ENCODE measurements at places on chromosomes 16 and 17. TPM values are rescaled to one million over a fixed set of nuclear protein-coding genes. Genes with fewer than 3 reads are reported as not detected.

CFAP52 gene
- not detected for total RNA-seq

PRSS33 gene
- total RNA-seq: not detected

RND2 gene
- total RNA-seq: 10.7 TPM

SCNN1B gene
- total RNA-seq: 10.7 TPM

MT3 gene
- total RNA-seq: not detected

MIEF2 gene
- total RNA-seq: 25.7 TPM

EIF3C gene
- total RNA-seq: 269 TPM

HBA2 gene
- 69.9 TPM for total RNA-seq

NF1 gene
- total RNA-seq: 102 TPM

DNA sequence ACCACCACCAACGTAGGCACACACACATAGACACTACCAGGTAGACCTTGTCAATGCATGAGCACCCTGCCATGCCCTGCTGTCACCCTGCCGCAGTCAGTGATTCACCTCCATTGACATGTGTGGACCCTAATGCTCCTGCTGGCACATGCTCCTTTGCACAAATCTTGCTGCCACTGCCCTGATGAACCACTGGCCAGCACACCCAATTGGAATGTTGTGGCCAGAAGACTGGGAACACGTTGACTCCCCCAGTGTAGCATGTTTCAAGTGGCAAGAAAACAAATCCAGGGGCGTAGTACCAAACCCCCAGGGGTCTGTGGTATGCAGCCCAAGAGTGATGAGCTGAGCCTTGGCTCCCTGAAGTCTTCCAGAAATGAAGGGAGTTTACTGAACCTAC lies 486.4 kb upstream of the KIF2B start:
- DNase-seq: no peak

DNA sequence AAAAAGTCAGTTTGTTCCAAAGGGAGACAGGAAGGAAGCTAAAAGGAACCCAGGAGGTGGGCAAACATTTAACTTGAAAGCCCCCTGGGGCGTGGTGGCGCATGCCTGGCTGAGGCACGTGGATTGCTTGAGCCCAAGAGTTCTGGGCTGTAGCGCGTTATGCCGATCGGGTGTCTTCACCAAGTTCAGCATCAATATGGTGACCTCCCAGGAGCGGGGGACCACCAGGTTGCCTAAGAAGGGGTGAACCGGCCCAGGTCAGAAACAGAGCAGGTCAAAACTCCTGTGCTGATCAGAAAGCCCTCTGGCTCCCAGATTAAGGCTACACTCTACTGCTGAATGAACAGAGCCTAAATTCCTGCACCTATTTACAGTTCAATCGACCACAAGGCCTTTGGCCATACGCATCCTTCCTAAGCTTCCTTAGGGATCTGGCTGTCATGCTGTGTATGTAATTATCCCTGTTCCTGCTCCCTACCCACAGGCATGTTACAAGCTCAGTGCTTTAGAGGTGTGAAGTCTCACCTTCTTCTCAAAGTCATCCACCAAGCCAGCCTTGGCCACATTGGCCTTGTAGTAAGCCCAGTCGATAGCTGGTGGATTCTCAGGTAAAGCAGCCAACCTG lies 5.0 kb downstream of the ATP5PD start:
- DNase-seq: no peak

DNA sequence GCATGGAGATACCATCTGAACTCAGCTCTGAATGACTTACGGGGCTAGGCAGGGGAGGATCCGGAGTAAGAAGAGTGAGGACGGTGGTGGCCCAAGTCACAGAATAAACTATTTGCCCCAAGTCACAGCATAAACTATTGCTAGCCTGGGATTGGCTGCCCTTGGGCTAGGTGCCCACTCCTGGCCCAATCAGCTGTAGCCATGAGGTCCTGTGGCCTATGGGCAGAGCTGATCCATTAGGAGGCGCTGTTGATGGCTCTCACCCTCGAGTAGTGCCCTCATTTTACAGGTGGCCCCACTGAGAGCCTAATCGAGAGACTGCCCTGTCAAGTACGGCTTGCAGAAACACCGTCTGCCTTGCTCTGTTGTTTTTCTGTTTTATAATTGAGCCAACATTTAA lies 62.3 kb upstream of the ZNF423 start:
- no peak for DNase-seq

GRCh38 chr16:20383106-20384029 lies 21.2 kb downstream of the PDILT start:
- DNase-seq: peak; percentile 60

DNA sequence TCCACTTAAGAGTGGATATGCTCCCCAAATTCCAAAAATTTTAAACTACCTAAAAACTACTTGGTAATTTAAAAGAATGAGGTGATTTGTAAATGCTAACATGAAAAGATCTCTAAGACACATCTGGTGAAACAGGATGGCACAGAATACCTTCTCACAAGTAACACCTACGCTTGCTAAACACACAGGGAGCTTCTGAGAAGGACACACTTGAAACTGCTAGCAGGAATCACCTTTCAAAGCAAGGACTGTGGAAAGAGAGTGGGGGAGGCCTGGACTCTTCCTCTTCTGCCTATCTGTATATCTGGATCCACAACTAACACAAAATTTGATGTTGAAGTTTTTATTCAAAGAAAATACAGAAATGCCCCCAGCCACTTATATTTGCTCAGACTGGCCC lies 52.4 kb downstream of the CYTH1 start:
- DNase-seq: no peak

- DNase-seq: no peak
Observed at GRCh38 chr16:58448890-58449289, 51.1 kb upstream of the NDRG4 start.

GRCh38 chr17:50871364-50871763 lies 5.2 kb upstream of the TOB1 start:
- no peak for DNase-seq

- DNase-seq: no peak
Observed at GRCh38 chr16:49932946-49933345, 77.0 kb upstream of the ZNF423 start.

DNA sequence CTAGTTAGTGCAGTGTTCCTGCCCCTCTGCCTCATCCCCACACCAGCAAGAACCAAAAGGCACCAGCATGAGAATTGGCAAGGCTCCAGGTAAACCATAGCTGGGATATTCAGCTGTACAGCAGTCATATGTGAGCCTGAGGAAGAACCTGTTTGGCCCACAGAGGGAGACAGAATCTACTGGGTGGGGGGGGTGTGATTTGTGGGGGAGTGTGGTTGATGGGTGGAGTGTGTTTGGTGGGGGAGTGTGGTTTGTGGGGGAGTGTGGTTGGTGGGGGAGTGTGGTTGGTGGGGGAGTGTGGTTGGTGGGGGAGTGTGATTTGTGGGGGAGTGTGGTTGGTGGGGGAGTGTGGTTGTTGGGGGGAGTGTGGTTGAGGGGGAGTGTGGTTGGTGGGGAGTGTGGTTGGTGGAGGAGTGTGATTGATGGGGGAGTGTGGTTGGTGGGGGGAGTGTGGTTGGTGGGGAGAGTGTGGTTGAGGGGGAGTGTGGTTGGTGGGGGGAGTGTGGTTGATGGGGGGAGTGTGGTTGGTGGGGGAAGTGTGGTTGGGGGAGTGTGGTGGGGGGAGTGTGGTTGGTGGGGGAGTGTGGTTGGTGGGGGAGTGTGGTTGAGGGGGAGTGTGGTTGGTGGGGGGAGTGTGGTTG lies 19.5 kb downstream of the MINK1 start:
- peak; percentile 22 for DNase-seq

DNA sequence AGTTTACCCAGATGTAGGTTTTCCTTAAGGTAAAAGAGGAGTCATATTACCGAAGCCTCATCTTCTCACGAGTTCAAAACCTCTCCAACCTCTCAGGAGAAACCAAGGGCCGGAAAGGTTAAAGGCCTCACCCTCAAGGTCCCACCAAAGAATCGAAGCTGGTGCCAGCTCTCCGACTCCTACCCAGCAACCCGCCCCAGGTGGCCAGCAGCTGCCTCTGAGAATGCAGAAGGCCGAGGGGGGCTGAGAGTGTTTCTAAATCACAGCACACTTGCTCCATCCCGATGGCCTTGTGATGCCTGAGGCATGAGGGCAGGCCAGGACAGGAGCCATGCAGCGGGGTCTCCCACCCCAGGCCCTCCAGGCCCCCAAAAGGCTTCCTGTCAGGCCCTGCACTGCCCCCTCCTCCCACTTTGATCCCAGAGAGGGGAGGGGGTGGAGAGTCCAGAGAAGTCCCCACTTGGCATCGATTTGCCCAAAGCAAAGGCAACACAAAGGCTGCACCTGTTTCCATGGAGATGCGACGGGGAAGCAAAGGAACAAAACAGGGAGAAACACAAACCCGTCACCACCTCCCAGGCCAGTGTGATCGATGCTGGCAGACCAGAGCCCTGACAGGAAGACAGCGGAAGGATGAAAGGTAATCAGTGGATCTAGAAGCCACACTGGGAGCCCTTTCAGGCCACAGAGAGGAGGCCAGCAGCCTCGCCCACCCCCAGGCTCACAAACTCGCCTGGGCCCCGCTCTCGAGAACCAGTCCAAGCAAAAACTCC lies 39.0 kb downstream of the CUEDC1 start:
- DNase-seq: peak; percentile 62

DNA sequence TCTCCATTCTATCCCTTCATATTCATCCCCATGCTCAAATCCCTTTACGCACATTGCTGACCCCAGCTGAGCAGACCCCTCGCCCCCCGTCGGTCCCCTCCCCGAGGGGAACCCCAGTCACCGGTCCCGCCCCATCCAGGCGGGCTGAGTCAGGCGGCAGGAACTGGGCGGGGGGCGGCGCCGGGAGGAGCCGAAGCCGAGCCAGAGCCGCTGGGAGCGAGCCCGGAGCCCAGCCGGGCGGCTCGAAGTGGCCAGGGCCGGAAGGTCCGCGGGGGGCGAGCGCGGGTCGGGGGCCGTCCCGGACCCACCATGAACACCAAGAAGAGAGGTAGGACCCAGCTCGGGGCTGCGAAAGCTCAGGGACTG lies 8.6 kb downstream of the RIPOR1 start:
- DNase-seq: peak; percentile 85

DNA sequence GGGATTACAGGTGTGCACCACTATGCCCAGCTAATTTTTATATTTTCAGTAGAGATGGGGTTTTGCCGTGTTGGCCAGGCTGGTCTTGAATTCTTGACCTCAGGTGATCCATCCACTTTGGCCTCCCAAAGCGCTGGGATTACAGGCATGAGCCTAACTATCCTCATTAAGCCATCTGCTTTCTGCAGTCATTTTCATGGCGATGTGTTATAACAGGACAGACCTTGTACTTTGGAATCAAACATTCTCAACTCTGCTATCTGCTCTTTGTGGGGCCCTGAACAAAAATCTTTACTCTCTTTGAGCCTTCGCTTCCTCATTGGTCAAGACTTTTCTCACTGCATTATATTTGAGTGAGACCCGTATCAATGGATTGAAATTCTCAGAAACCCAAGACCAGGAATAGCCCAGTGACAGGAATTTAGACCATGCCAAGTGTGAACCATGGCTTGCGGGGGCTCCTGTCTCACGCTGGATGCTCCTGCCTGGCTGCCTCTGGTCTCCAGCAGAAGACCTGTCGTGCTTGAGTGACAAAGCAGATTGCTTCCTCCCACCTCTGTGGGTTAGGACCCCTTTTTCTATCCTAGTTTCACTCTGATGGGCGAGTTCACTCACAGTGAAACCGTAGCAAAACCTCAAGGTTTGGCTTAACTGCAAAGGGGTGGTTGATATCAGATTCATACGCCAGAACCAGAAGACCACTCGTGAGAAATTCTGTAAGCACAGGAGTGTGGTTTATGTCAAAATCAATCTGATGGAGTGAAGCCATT lies 519.1 kb downstream of the MAF start:
- no peak for DNase-seq

DNA sequence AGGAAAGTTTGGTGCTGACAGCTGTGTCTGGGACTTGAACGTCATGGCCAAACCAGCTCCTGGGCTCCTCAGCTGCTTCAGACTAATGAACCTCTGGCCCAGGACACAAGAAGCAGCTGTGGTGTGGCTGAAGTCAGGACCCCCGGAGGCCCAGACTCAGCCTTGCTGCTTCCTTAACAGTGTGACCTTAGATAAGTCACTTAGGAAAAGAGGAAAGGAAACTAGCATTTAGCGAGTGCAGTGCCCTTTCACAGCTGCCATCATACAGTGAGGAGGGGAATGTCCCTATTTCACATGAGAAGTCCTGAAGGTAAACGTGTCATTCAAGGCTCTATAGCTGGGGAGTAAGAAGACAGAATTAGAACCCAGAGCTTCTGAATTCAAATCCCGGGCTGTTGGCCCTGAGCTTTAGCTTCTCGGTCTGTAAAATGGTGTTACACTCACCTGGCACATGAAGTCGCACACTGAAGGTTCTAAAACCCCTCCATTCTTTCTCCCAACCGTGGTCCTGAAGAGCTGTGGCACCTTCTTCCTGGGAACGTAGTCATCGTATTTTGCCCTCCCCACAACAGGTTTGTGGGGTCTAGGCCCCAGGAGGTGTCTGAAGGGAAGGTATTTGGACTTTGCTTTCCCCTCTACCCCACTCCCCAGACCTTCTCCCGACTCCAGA lies 910 bp upstream of the RAMP2 start:
- no peak for DNase-seq

- DNase-seq: peak; percentile 70
Observed at GRCh38 chr16:67847064-67847861, at the start of gene CENPT. TSS of gene CENPT (minus strand) at chr16:67847693. CDS start at chr16:67833859, 13,834 bp downstream.

DNA sequence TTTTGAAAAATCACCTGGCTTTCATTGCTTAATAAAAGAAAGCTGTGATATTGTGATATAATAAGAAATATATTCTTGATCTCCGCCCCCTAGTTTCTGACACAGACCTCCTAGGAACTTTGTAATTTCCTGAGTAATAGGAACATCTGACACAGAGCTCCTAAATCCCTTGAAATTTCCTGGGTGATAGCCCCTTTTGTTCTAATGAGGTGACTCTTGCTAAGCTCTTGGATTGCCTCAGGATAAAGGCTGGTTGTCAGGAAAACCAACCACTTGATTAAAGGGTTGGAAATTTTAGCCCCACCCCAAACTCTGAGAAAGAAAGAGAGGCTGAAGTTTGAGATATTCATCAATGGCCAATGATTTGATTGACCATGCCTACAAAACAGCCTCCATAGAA lies 326.4 kb upstream of the KIF2B start:
- DNase-seq: no peak

DNA sequence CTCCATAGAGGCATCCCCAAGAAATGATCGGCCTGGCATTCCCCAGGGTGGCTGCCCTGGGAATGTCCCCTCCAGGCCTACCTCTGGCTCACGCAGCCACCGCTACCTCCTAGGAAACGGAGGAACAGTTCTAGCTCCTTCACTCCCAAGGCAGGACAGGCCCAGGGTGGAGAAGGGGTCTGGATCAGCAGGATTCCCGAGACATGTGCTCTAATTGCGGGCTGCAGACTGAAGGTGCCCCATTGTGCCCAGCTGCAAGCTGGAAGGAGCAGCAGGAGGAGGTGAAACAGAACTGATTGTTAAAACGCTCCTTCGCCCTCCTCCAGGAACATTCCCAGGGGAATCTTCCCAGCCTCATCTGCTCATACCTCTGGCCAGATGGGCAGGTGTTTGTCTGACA lies 40.8 kb downstream of the SCNN1G start:
- DNase-seq: no peak

- DNase-seq: peak; percentile 21
Observed at GRCh38 chr16:87806641-87807546, 41.1 kb upstream of the KLHDC4 start.

DNA sequence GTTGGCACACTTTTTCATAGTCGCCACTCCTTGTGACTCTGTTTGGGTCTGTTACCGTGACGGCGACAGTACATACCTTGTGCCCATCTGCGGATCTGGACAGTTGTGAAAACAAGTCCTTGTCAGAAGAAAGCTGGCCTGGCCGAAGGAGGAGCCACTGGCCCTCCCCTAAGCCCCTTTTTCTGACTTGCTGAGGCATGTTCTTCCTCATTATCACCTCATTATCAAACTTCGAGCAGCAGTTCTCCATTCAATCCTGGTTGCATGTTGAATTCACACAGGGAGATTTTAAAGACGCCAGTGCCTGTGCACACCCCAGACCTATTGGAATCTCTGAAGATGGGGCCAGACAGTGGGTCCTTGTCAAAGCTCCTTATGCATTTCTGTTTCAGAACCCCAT lies 61.1 kb downstream of the CYLD start:
- DNase-seq: no peak
